KG1 (cell line): ENCODE measurements at places on chromosomes 12 and 14.

GRCh38 chr12:111398530-111398929 is 7.2 kb upstream of the SH2B3 start:
- DNase-seq, result no peak

DNA sequence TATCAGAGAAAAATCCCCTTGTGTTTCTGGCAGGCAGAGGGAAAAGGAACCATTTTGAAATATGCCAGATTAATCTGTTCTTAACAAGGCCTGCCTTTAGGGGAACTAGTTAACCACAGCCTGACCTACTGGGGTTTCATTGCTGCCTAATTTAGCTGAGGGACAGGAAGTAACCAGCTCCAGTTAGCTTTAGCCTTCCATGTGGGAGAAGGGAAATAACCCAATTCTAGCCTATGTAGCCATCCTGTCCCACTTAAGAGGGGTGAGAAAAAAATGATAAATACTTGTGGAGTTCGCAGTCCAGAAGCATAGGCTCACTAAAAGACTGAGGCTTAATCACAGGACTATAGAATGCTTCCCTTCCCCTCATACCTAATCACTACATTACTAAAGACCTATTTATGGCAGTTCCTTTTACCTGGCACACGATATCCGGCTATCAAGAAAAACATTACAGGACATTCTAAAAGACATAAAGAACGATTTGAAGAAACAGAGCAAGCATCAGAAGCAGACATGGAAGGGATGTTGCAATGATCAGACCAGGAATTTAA is 22.8 kb downstream of the COX8C start:
- DNase-seq, result peak; percentile 63

DNA sequence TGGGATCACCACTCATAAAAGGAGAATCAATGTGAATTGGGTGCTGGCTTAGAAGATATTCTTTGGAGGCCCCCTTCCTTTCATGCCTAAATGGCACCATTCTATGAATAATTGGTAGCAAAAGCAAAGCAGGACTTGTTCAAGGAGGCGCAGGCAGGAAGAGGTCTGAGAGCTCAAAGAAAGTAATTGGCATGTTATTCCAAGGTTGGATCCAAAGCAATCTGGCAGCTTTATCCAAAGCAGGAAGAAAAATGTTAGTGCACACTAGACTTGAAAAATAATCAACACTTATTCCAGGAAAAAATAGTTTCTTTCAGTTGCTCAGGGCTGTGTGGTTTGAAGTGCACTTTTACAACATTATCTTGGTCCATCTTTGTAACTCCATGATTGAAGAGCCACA is 326.4 kb downstream of the NUAK1 start:
- DNase-seq, result no peak

DNA sequence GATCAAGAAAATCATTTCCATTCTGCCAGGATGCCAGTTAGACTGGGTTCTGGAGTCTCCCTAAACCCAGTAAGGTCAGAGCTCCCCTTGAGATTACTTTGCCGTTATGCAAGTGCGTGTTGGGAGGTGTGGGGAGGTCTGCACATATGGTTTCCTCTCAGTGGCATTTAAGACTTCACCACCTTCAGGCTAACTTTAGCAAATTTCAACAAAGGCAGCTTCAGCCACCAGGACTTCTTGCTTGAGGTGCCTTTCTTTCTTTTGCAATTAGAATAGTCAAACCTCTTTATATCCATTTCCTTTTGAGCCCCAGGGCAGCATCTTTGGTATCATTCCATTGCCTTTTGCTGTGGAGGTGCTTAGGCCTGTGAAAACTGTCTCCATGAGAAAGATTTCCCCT is 117.2 kb upstream of the CCND2 start:
- no peak for DNase-seq

DNA sequence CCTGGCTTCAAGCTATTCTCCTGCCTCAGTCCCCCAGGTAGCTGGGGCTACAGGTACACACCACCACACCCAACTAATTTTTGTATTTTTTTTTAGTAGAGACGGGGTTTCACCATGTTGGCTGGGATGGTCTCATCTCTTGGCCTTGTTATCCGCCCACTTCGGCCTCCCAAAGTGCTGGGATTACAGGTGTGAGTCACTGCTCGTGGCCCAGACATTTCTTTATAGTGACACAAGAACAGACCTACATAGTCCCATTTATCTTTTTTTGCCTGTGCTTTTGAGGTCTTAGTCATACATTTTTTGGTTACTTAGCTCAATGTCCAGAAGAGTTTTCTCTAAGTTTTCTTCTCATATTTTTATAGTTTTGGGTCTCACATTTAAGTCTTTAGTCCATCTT is 247.4 kb downstream of the SYT10 start:
- no peak for DNase-seq

- no peak for DNase-seq
Measured at GRCh38 chr14:36256126-36256801, 64.2 kb downstream of the MBIP start.

DNA sequence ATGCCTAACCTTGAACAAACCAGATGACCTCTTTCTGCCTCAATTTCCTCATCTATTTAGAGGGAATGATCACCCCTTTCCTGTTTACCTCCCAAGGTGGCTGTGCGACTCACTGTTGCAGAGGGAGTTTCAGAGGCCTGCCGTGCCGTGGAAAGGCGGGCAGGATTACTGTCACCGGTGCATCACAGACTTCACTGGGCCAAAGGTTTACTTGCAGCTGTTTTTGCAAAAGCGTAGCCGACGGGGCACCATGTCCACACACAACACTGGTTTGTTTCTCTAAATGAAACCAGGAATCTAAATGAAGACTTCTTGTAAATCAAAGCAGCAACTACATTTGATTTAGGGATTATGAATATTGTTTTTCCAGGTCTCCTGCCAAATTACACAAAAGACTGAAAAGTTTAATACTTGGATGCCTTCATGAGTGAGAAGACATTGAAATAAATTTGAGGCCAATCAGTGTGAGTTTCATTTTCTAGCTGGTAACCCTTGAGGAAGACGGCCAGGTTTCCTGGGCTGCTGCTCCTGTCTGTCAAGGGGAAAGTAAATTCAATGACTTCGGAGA is 696.1 kb upstream of the TMEM132C start:
- no peak for DNase-seq

- no peak for DNase-seq
Measured at GRCh38 chr14:88669346-88669745, 106.5 kb downstream of the ZC3H14 start.

DNA sequence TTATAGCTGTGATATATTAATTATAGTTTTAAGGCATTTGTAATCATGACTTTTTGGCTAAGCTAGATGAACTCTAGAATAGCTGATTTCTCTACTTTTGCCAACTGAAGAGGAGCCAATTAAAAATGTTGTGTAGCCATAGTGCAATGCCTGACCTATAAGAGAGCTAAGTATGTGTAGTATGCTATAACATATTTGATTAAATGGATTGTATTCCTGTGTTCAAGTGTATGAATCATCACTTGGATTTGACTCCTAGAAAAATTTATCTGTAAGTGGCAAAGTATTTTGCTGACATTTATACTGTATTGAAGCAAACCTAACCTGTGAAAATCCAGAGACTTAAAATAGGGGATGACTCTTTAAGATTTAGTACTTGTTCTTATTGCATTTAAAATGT is 34.2 kb downstream of the PCNX4 start:
- DNase-seq, result no peak

GRCh38 chr12:127711108-127711507 is 555.9 kb upstream of the TMEM132C start:
- no peak for DNase-seq

DNA sequence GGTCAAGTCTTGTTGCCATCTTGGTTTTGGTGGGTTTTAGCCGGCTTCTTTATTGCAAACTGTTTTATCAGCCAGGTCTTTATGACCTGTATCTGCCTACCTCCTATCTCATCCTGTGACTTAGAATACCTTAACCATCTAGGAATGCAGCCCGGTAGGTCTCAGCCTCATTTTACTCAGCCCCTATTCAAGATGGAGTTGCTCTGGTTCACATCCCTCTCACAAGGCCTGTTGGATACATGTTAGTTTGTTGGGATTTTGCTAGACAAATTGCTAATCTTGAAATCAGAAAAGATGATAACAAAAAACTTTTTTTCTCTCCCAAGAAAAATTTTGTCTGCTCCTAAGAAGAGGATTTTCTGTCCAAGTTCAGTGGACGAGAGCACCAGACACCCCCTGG is 27.6 kb upstream of the CCDC63 start:
- no peak for DNase-seq

GRCh38 chr14:104786091-104786586 is 9.4 kb downstream of the AKT1 start:
- DNase-seq, result no peak

DNA sequence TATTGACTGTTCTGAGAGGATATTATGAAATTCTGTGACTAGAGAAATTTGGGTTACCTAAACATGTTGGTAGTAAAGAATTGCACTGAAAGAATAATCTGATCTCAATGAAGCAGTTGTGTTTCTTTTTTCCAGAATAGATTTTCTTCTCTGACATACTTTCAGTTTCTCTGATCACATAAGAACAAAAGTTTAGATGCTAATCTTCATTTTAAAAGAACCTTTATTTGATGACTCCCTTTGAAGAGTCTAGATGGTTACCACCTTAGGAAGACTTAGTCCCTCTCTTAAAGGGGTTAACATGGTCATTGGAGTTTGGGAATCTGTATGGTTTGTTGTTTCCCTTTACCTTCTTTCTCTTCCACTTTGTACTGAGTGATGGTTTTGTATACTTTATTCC is 58.6 kb downstream of the MON2 start:
- DNase-seq, result no peak

- DNase-seq, result no peak
Measured at GRCh38 chr12:51265024-51265423, 5.2 kb downstream of the SMAGP start.

DNA sequence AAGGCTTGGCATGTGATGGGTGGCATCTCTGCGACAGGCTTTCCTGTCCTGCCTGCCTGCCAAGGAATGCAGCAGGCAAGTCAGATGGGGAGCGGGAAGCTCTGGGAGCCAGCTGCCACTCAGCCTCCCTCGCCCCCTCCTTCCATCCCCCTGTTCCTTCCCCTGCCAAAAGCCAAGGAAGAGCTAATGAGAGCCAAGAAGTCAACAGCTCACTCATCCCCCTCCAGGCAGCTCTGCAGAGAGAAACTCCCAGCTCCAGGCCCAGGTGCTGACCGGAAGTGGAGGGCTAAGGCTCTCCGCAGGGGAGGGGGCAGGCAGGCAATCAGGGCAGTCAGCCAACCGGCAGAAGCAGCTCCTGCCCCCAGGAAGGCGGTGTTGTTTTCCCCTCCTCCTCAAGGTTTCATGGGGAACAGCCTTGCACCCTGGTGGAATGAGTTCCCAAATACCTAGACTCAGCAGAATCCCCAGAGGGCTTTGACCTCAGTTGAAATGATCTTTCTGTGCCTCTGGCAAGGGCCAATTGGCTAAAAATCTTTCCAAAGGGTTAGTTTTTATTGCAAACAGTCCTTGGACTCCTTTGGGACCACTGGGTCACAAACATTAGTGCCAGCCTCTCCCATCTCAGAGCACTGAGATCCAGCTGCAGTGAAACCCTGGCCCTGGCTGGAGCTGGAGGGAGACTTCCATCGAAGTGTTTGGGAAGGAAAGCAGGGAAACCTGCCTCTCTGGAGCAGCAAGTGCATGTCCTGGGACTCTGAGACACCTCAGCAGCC is 349.1 kb downstream of the DPF3 start:
- DNase-seq, result no peak

DNA sequence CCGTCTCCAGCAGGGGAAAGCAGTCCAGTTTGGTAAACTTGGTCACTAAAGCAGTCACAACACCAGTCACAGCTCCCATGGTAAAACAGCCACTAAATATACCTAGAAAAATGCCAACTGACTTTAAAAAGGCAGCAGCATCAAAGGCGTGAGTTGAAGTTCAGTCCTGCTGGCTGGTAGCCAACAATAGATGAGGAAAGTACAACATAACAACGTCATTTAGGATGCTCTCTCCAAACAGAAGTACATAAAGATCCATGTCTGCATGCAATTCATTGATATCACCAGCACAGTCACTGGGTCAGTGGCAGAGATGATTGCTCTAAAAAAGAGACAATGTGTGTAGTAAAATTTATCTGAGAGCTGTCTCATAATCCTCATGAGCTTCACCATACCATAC is 59.3 kb upstream of the TMPO start:
- DNase-seq, result no peak

DNA sequence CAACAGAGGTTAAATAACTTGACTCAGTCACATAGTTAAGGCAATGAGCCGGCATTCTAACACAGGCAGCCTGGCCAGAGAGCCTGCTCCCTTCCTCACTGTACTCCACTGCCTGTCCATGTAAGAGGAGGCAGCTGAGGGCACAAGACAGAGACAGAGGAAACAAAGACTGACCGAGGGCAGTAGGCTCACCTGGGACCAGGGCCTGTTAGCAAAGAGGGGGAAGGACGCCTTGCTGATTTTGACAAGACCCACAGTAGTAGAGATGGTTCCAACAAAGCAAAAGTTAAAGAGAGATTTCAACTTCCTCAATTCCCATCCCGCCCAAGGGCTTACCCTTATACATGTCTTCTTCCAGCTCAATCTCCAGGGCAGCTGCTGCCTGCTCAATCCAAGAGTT is 26.5 kb downstream of the OTUB2 start:
- no peak for DNase-seq

GRCh38 chr12:116171549-116171948 is 105.9 kb downstream of the MED13L start:
- DNase-seq, result no peak

GRCh38 chr14:24053548-24054323 is 1.9 kb downstream of the CARMIL3 start:
- DNase-seq, result no peak

DNA sequence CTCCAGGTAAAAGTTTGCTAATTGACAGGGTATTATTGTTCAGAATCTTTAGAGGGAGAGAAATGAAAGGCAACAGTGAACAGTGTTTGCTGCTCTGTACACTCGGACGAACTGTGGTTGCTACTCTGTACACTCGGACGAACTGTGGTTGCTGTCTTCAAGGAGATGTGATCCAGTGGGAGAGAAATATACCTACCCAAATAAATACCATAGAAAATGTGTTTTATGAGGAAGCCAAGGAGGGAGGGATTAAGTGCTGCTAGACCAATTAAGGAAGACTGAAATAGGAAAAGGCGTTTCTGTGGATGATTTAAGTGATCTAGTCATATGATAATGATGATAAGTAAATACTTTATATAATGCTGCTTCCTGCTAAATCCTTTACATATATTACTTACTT is 2.7 kb downstream of the STK38L start:
- DNase-seq, result no peak

GRCh38 chr14:101598159-101598558 is 36.9 kb downstream of the DIO3 start:
- no peak for DNase-seq

DNA sequence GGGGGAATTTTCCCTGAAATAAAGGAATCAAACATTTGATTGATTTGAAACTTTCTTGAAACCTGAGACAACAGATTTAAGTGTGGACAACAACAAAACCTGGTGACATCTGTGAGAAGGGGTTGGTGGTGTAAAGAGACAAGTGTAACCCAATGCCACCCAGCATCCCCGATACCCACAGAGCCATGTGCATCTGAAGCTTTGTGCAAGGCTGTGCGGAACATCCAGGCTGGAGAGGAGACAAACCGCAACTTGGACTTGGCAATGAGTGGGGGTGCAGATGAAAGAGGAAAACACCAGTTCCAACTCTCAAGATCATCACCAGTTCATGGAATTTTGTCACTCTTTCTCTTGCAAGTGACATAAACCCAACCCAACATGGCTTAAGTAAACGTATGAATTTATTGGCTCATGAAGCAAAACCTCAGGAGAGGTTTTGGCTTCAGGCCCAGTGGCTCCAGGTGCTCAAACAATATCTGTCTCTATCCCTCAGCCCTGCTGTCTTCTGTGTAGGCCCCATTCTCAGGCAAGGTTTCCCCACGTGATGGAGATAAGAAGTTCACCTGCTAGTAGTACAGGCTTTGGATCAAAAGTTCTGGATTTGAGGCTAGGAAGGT is 55.2 kb upstream of the NTF3 start:
- DNase-seq, result no peak
